Stimulated activated CD4-positive, alpha-beta T cell treated with anti-CD3 and anti-CD28 coated beads, Interleukin-4, amount 100 ng/mL, for 1 hour (primary cell): ENCODE measurements at places on chromosomes 12 and 14.

DNA sequence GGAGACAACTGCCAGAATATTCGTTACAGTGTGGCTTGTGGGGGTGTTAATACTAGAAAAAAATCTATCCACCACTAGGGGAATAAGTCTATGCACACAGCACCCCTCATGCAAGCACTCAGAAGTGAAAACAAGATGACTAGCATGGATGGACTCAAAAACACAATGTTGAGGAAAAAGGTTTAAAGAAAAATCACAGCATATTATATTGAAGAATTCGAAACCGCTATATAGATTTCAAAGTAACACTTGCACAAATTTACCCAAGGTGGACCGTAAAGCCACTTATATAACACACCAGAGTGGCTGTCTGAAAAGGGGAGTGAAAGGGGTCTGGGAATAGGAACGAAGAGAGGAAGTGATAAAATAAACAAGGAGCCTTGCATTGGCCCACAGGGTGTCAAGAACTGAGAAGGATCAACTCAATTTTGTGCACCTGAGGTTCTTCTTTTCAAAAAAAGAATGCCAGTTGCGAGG is 544 bp downstream of the ABCD4 start:
- DNase-seq = no peak

DNA sequence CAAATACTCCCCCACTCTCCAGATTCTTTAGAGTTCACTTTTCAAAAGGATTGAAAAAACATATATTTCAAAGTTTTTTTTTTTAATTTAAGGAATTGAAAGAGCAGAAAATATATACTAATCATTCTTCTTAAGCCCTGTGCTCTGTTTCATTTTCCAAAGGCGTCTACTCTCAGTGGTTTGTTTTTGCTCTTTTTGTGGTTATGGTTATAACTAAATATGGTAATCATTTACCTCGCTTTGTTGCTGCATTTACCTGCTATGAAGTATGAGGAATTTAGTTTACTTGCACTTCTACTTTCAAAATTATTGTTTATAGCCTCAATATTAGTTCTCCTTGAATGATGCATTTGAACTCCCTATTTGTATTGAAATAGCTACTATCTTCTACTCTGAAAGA is 55.9 kb upstream of the LRRK2 start:
- DNase-seq = no peak

DNA sequence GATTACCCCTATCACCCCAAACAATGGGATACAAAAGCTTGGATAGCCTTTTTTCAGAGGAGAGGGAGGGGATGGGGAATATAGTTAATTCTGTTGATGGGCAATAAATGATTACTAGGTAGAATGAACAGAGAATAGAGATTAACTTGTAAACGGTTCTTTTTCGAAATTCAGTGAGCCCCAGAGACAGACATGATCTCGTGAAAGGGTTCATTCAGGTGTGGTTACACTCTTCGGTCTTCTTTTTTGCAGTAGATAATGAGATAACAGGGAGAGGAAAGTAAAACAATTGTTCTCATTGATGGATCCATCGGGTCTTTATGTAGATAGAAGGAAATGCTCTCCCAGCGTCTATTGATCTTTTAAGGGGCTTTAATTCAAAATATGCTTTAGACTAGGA is 69.3 kb upstream of the RASSF8 start:
- DNase-seq = no peak

GRCh38 chr12:8860165-8860961 is 37.9 kb downstream of the A2ML1 start:
- peak; percentile 15 for DNase-seq

GRCh38 chr12:107377596-107378385 is 284.4 kb upstream of the CRY1 start:
- DNase-seq = no peak

GRCh38 chr12:6471989-6472360 is 1.5 kb upstream of the VAMP1 start:
- no peak for DNase-seq

- DNase-seq = no peak
Observed at GRCh38 chr12:115583591-115583990, 693.9 kb downstream of the MED13L start.

GRCh38 chr14:105067140-105067968 is 2.1 kb upstream of the GPR132 start:
- peak; percentile 66 for DNase-seq

DNA sequence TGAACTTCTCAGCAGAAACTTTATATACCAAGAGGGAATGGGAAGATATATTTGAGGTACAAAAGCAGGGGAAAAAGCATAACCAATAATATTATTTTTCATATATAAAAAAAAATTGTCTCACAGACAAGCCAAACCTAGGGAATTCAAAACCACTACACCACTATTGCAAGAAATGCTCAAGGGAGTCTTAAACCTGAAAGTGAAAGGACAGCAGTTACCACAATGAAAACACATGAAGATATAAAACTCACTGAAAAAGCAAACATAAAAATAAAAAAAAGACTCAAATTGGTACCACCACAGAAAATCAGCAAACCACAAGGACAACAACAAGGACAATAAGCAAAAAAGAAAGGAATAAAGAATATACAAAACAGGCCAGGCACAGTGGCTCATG is 131.9 kb downstream of the CEP128 start:
- no peak for DNase-seq

DNA sequence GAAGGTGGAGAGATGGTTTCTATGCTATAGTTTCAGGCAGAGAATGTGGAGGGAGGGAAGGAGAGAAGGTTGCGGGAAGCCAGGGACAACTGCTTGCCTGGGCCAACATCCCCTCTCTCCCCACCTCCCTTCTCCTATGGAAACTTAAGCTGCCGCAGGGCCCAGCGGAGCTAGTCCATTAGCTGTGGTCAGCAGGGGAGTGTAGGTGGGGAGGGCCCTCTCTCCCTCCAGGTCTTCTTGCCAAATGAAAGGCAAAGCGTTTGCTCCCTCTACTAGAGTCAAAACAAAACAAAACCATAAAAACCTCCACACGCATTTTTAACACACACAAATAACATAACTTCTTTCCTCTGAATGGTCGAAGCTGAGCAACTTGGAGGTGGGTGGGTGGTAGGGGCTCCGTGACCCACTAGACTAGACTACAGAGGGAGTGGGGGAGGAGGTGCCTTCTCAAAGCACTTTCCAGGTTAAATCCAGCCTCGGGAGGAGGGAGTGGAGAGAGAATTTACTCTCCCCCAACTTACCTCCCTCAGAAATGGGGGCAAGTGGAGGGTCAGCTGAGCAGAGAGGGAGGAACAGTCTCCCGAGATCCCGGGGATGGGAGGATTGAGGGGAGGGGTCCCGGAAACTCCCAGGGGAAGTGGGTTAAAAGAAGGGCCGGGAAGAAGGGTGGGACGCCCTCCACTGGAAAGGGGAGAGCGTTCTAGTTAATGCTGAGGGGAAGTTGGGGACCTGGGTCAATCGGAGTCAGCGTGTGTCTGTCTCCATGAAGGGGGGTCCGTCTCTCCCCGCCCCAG is 4.6 kb upstream of the CACNB3 start:
- DNase-seq = no peak

DNA sequence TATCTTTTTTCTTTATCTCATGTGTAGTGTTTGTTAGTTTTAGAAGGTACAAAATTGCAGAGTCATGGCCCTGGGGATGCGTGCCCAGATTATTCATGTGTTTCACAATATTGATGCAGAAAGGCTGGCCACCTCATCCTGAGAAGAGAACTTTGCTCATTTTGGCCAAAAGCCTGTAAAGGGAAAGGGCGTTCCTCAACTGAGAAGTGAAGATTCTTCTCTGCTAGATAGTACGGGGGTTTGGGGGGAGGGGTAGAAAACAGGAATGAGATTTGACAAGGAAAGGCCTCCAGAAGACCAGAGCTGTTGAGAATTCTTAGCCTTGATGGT is 1.7 kb downstream of the MGST1 start:
- DNase-seq = no peak

- no peak for DNase-seq
Observed at GRCh38 chr12:59904874-59905521, 309.2 kb downstream of the SLC16A7 start.

DNA sequence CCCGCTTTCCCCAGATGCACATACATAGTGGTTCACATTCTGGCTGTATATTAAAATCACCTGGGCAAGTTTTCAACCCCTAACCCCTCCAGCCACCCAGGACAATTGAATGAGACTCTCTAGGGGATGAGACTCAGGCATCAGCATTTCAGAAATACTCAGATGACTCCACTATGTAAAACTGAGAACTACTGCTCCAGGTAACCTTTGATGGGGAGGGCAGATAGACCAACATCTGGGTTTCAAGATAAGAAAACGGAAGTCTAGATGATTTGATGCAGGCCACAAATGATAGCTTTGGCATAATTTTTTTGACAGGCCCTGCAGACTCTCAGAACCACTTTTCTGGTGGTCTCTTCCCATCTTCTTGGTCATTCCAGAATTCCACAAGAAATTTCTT is 341.1 kb downstream of the EMP1 start:
- DNase-seq = no peak

- DNase-seq = no peak
Observed at GRCh38 chr12:44574586-44574985, 301.5 kb downstream of the NELL2 start.

DNA sequence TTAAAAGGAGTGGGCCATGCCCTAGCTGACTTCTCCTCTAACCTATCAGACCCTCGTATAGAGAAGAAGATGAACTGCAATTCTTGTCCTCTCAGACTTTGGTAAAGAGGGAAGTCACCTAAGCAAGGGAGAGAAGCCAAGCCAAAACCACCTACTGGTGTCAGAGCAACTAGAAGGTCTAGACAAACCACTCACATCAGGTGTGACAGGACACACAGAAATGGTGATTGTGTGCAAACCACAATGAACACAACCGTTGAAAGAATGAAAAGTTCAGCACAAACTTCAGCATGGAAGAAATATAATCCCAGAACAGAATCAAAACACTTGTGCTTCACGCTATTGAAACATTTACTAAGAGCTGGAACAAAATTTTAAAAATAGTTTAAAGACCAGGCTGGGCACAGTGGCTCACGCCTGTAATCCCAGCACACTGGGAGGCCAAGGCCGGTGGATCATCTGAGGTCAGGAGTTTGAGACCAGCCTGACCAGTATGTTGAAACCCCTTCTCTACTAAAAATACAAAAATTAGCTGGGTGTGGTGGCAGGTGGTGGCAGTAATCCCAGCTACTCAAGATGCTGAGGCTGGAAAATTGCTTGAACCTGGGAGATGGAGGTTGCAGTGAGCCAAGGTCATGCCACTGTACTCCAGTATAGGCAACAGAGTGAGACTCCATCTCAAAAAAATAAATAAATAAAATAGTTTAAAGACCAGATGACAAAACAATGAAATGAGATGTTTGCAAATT is 56.2 kb upstream of the NTF3 start:
- DNase-seq = no peak

- DNase-seq = no peak
Observed at GRCh38 chr14:96235426-96235825, 20.6 kb upstream of the BDKRB1 start.

GRCh38 chr14:67428501-67429031 is 16.6 kb upstream of the PLEK2 start:
- DNase-seq = no peak

GRCh38 chr12:125072496-125072895 is 7.3 kb downstream of the AACS start:
- no peak for DNase-seq

DNA sequence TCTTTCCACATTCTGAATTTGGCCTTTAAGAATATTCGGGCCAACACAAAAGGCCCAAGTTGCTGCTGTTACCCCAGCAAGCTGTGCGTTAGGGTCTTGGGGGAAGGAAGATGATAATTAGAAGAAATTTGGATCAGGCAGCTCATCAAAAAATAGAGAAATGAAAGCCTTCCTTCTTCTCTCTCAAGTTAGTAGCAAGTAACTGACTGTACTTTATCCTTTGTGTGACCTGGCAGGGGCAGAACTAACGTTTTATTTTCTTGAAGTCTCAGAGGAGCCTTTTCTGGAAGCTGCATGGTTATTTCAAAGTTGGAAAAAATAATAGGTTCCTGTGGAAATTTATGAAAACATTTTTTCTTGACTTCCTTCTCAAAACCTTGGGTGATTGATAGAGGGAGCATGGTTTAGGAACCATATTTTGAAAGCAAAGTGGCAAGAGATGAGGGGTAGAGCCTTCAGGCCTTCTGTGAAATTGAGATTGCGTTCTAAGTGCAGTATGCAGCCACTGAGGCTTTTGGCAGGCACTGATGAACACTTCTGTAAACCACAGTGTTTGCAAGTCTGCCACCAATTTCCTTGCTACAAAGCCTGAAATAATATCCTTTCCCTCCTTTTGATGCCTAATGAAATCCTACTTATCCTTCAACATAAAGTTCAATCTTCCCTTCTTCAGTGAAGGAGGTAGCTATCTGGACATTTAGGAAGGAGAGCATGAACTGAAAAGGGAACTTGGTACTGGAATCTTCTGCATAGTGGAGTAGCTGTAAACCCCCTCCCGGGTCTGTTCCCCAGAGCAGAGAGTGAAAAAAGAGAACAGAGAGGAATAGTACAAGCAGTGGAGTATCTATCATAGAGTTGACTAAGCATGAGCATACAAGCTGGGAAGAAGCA is 123.2 kb downstream of the FGD4 start:
- DNase-seq = no peak

DNA sequence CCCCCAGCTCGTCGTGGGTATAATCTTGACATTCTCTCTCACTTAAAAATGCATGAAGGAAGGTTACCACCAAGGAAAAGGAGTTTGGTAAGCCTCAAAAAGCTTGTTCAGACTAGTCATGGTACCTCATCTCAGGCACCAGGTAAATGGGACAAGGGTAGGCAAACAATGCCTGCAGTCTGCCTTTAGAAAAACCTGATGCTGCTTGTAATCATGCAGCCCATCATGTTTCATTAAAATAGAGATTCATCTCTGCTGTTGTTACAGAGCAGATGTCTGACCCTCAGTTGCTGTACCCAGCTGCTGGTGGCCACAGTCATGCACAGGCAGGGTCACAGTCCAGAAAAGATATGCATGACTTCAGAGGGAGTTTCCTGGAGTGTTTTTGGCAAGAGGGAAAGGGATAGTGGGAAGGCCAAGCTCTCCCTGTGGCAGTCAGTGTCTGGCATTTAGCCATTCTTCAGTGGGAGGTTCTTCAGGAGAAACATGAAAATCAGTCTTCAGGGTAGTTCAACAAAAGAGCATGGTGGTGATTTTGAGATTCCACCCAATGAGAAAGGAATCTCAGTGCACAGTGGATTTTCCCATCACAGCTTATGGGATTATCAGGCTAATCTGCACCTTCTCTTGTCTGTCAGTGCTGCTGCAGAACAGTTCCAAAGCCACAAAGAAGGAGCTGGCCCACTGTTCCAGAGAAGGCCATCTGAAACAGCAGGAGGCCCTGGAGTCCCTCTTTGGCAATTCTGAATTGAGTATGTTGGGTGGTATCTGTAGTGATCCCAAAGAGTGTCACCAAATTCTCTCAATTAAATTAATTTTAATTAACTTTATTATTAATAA is 202.7 kb upstream of the FRMD6 start:
- DNase-seq = no peak

DNA sequence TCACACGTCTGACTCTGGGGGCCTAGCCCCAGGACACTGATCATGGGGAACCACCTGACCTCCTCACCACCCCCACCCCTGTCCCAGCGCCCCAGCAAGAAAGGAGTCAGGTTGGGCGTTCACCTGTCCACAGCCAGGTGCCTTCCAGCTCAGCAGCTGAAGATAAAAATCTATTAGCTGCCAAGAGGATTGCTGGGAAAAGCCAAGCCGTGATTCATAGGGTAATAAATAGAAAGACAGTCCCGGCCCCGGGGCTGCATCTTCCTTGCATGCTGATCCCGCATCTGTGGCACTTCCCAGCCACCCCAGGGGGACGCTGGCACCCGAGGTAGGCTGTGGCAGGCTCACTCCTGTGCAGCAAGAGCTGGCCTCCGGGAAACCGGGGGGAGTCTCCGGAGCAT is 70.2 kb upstream of the NCOR2 start:
- DNase-seq = no peak
